ENCODE measurements at places on chromosomes 4 and X.

- no peak for DNase-seq
Measured at GRCh38 chr4:42608551-42608950, 48.4 kb downstream of the ATP8A1 start.

DNA sequence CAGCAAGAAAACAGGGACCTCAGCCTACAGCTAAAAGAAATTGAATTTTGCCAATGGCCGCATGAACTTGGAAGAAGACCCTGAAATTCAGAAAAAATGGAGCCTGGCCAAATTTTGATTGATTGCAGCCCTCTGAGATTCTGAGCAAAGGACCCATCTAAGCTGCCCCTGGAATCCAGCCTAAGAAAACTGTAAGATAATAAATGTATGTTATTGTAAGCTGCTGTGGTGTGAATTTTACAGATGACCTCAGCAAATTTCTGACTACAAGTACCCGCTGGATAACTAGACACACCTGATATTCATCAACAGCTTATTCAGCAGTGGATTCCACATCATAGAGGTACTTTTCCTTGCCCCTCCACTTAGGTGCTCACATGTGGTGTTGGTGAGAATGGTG, 119.5 kb upstream of the EPHA5 start:
- no peak for DNase-seq

GRCh38 chr4:18440527-18441202, 419.1 kb upstream of the LCORL start:
- no peak for DNase-seq

- DNase-seq = no peak
Measured at GRCh38 chrX:50680990-50681389, 133.0 kb downstream of the SHROOM4 start.

DNA sequence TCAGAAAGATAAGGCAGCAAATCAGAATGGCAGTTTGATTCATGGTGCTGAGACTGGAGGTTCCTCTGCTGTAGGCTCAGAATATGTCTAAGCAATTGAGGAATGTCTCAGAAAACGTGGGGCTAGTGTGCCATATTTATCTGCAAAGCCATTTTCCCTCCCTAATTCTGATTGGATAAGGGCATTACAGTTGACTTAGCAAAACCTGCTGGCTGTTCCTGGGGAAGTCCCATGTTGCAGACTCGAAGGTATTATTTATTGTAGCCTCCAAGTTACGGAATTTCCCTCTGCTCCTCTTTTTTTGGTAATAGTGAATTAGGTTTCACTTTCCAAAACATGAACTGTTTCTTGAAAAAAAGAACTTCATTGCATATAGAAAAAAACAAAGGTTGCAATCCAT, at the start of gene CXCL10:
Gene CXCL10, minus strand, starts transcription at position 109 of the 400 bp plus-strand sequence. Its CDS starts 66 bp downstream, at position 43.
- DNase-seq = no peak

DNA sequence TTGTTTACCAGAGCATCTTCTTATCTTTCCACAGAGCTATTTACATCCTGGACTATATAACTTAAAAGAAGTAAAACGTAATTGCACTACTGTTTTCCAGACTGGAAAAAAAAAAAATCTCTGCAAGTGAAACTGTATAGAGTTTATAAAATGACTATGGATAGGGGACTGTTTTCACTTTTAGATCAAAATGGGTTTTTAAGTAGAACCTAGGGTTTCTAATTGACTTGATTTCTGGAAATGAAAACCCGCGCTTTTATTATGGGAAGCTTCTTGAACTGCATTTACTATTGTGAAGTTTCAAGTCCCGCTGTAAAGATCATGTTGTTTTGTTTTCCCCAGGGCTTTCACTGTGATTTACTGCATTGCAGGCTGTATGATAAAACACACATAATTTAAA, 162.7 kb downstream of the STIM2 start:
- no peak for DNase-seq

DNA sequence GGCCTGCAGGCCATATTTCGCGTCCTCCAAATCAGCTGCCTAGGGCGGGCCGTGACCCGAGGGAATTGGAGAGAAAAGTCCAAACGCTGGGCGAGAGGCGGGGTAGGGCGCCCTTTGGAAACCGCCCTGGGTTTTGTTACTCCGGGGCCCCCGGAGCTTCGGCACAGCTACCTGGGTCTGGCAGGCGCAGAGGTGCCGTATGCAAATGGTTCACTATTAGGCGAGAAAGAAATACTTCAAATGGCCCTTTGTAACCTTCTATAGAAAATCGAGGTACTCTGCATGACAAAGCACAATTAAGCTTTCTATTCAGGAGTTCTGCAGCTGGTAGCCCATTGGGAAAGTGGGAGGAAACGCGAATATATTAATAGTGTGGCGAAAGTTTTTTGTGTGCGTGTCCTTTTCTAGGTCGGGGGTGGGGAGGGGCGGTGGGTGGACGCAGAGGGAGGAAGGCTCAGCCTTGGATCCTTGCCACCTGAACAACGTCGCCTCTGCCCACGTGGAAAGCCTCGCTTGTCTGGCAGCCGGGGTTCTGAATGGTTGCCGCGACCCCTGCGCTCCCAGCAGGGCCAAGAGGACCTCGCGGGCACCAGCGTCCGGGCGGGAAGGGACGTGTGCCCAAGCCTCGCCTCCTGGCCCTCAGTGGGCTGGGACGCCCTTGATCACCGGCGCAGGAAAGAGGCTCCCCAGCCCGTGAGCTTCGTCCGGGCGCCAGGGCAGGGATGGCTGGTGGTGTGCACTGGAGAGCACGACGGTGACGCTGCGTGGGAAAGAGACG, 9.5 kb downstream of the GSX2 start:
- no peak for DNase-seq

DNA sequence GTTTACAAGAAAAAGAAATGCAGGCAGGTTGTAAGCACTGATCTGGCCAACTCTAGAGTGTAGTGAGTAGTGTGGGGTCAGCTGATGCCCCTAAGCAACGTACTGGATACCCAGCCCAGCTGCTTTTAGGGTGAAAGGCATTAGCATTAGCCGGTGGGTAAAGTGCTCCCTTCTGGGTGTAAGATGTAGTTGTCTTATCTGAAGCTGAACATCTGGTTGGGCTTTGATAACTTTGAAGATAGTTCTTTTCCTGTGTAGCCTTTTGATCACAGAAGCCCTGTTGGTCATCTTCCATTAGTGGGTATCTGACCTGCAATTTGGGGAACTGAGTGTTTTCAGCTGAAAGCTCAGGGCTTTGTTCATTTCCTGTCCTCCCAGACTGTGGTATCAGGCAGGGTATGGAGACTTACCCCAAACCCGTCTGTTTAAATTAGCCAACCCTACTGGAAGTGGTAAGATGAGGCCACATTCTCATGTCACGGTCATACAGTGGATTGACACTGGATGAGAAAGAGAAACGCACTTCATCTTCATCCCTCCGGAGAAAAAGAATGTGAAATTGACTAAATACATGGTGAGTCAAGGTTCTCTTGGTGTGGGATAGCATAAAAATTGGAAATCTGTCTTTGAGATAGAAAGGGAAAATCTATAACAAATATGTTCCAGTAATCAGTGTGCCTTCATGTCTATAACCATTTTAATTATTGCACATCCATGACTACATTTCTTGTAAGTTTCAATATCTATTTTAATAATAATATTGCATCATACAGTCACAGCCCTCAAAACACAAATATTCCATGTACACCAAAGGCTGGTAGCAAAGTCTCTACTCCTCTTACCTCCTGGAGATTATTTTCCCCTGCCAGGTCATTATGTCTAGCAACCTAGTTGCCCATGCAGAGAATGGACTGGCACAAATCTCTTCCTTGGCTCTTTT, 8.7 kb downstream of the RHOH start:
- no peak for DNase-seq

DNA sequence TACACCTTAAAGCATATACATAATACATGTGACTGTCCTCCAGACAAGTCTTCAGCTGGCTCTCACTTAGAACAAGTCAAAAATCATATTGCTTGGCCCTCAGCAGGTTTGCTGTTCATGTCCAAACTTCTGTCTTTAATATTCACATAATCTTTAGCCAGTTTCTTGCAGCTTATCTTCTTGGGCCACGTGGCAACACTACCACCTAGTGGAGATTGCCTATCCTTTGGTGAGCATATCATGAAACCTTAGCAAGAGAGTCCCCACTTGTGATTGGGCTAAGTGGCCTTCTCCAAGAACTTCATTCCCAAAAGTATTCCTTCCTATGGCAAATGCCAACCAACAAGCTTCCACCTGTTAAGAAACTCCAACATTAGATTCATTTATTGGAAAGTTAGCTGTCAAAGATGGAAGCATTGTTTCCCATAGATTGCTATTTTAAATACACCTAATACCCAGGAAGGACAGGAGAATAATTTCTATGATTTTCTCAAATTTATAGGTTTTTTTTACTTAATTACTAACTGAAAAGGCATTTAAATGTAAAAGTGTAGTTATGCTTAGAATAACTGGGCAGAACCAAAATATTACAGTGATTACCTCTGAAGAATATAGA, 231.9 kb upstream of the INTU start:
- peak; percentile 39 for DNase-seq

- DNase-seq = peak; percentile 3
Measured at GRCh38 chrX:70554081-70554480, 109.4 kb downstream of the DLG3 start.

Data from GM04503 (cell line).